Activated CD8-positive, alpha-beta memory T cell treated with anti-CD3 and anti-CD28 coated beads, Interleukin-2, amount 50 U/mL, for 4 hours (primary cell): ENCODE measurements at places on chromosomes 1 and 21.

- no peak for DNase-seq
Observed at GRCh38 chr1:170634824-170635410, 29.0 kb upstream of the PRRX1 start.

DNA sequence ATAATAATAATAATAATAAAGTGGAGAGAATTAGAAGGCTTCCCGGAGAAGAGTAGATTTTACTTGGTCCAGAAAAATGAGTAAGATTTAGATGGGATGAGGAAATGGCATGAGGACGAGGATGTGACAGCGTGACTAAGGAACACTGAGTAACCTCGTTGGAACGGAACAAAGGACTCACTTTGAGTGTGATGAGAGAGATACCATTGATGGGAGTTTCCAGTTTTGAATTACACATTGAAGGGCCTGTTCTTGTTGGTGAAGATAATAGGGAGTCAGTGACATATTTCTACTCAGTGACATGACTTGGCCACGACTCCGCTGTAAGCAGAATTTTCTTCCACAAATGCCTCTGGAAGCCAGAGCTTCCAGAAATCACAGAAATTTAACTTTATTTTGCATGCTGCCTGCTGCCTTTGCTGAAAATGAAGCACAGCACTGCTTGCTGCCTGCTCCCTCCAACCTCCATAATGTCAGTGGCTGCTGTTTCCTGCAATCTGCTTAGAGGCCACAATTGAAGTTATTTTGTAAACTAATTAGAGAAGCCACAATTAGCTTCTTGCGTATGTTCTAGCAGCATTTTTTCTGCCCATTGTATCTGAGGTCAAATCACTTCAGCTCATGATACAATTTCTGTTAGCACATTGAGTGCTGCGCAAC, 33.7 kb upstream of the FBXO28 start:
- no peak for DNase-seq

DNA sequence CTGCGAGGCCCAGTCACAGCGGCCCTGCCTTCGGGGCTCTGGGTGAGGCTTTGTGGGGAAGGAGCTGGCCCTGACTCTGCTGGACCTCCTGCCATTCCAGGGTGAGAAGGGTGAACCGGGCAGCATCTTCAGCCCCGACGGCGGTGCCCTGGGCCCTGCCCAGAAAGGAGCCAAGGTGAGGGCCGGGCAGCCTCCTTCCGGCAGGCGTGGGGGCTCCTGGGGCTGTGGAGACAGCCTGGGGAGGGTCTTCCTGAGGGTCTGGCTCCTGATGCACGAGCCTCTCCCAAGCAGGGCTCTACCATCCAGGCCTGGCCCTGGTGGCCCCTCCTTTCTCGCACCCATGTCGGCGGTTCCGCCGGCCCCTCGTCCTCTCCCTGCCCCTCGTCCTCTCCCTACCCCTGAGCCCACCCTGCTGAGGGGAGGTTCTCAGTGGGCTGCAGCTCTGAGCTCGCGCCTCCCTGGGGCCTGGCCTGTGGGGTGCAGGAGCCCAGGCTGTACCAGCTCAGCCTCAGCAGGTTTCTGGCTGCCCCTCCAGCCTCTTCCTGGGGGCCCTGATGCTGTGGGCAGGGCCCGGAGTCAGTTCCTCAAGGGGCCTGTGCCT, 48.7 kb downstream of the SLC19A1 start:
- no peak for DNase-seq

DNA sequence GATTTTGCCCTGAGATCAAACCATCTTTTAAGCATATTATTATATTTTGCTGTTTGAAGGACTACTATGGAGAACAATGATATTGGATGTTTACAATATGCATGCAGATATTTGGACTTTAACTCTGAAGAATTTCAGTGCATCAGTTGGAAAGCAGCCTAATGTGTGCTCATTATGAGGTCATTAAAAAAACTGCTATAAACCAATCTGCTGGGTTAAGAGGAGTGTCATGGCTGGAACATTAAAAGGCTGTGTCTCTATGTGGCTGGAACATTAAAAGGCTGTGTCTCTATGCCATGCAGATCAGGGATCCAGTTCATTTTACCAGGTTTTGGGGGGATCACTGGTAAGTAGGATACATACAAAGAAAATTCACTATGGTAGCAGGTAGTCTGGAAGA, 77.6 kb downstream of the SPATA46 start:
- DNase-seq, result no peak

GRCh38 chr1:176964687-176965086, 199.8 kb downstream of the ASTN1 start:
- DNase-seq, result no peak

GRCh38 chr1:34847094-34847493, 12.5 kb downstream of the SMIM12 start:
- DNase-seq, result no peak

- peak; percentile 83 for DNase-seq
Observed at GRCh38 chr1:154386643-154387352, 18.3 kb upstream of the IL6R start.

GRCh38 chr1:160723332-160723731, 11.7 kb upstream of the CD48 start:
- DNase-seq, result no peak

DNA sequence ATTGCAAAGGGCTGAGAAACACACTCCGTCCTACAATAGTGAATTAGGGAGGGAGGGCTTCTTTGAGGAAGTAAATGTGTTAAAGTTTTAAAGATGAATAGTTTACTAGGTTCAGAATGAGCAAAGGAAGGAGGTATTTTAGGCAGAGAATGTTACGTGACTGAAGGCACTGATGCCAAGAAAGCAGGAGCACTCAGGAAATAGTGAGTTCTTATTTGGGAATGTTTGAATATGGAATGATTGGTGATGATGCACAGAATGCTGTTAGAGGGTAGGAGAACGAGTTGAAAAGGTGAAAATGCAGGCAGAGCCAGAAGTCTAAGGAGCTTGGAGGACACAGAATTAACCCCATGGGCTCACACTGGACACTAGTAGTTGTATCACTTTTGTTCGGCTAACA, 108.0 kb downstream of the NRIP1 start:
- DNase-seq, result no peak
